Activated T-cell treated with anti-CD3 and anti-CD28 coated beads for 4 hours (primary cell): ENCODE measurements at places on chromosomes 4 and X.

DNA sequence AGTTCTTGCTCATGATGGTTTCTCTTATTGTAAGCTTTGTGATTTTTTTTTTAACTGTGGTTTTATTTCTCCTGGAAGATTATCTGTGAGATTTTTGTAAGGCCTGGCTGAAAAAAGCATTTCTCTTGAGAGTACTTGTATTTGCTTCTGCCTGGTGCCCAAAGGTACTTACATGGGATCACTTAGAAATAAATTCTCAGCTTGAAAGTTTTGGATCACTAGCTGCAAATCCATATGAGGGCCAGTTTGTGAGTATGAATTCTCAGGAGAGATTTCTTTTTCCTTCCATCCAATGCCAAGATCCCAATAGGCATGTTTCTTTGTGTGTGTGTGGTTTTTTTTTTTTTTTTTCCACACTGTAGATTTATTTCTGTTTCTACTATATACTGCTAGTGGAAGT, 1884.7 kb upstream of the PCDH7 start:
- DNase-seq: no peak

- DNase-seq: no peak
These were observed 88.0 kb downstream of the ARSF start for GRCh38 chrX:3129256-3129655.

DNA sequence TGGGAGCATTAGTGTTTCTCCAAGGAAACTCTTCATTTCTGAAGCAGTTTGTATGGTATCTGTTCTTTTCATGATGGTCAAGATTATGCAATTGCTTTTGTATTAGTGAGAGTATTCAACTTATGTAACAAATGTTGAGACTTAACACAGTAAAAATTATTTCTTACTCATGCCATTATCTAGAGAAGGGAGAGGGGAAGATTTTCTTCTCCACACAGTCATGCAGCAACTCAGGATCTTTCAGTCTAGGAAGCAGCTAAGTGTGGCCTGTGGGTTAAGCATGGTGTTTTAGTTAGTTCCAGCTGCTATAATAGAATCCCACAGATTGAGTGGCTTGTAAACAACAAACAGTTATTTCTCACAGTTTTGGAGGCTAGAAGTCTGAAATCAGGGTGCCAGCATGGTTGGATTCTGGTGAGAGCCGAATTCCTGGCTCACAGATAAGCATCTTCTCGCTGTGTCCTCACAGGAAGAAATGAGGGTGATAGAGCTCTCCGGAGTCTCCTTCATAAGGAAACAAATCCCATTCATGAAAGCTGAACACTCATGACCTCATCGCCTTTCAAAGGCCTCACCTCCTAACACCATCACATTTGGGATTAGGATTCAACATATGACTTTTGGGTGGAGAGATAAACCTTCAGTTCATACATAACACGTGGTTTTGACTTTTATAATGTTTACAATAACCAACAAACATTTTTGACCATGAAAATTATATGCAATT, 101.2 kb downstream of the FRMPD4 start:
- no peak for DNase-seq

DNA sequence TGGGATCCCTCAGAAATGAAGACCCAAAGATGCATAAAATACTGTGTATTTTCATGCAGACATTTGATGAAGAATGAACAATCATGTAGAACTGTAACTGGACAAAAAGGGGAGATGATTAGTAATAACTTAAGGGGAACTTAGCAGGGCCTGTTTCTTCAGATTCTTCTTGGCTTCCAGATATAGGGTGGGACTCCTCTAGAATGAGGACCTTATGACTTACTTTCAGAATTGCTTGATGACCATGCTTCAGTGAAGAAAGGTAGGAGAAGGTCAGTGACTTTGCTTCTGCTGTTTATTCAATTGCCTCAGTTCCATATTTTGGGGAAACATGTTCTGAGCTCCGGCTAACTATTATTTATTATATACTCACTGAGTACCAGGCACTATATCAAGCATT, 580.8 kb downstream of the CENPC start:
- no peak for DNase-seq

- no peak for DNase-seq
These were observed 219.8 kb downstream of the OR13H1 start for GRCh38 chrX:131763674-131764073.

DNA sequence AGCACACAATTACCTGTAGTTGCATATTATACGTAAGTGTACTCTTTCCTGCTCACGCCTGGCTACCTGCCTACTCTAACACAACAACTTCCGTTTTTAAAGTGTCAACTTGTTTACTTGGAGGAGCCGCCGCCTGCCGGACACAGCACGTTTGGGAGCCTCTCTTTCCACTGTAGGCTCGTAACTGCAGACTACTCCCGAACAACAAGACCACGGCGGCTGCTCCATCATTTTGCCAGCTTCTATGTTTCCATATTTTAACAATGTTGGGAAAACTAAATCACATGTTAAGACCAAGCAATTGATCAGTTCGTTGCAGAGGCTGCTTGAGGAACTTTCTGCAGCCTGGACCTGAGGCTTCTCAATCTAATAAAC, 841 bp downstream of the MTNR1A start:
- DNase-seq: no peak

GRCh38 chrX:48753708-48754228, 7.8 kb upstream of the GLOD5 start:
- no peak for DNase-seq

GRCh38 chr4:110224812-110225211, 26.4 kb upstream of the ELOVL6 start:
- DNase-seq: no peak

DNA sequence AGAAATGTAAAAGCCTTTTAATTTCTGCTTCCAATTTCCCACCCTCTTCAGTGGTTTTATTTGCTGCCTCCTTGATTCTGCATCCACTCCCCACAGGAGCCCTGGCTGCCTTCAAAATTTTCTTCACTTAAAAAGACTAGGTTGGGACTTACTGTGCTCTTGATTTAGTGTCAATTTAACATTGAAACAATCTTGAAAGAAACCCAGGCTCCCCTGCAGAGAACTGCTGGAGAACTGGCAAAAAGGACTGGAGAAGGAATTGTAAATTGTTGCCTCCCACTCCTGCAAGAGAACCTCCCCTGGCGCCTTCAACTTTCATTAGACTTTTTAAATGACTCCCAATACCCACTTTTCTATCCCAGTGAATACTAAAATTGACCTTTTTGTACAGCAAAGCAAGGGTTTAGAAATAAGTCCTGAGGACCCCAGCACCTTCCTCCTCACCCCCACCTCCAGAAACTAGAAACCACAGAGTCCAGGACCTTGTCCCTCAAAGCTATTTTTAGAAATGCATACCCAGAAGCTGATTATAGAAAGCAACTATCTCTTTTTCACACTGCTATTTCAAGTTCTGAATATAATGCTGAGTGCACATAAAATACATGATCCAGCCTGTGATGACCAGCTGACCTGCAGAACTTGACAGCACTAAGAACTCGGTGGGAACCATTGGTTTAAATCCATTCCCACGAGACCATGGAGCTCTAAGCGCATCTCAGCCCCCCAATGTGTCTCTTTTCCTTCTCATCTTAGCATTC, 155.5 kb downstream of the INPP4B start:
- no peak for DNase-seq

DNA sequence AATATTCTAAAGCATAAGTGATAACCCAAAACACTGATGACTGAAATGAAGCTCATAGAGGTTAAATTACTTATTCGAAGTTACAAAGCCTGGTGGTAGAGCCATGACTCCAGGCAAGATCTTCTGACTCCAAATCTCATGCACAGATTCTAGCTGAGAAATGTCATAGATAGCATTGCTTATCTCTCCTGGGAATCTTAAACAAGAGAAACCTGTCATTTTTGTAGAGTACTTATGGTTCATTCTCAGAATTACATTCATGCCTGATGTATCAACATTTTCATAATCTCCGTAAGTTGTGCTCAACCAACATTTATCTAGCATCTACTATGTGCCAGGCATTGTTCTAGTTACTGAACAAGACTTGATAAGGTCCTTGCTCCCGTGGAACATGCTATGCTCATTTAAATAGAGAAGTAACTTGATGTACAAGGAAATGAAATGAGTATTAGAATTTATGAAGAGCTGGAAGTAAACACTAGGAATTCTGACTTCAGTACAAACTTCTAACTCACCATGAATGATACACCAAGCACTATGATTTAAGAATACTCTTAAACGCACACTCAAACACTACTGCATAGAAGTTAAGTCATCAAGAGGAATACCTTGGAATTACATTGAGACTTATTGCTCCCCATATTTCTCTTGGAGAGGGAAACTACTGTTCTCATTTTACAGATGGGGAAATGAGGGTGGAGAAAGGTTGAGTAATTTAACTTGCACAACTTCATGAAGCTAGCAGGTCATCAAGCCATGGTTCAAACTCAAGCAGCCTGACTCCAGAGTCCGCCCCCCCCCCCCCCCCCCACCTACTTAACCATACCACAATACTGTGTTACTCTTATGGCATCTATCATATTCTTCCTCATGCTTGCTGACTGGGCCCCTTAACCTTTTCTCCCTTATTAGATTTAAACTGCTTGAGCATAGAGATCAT, 45.4 kb downstream of the MBNL3 start:
- DNase-seq: no peak

DNA sequence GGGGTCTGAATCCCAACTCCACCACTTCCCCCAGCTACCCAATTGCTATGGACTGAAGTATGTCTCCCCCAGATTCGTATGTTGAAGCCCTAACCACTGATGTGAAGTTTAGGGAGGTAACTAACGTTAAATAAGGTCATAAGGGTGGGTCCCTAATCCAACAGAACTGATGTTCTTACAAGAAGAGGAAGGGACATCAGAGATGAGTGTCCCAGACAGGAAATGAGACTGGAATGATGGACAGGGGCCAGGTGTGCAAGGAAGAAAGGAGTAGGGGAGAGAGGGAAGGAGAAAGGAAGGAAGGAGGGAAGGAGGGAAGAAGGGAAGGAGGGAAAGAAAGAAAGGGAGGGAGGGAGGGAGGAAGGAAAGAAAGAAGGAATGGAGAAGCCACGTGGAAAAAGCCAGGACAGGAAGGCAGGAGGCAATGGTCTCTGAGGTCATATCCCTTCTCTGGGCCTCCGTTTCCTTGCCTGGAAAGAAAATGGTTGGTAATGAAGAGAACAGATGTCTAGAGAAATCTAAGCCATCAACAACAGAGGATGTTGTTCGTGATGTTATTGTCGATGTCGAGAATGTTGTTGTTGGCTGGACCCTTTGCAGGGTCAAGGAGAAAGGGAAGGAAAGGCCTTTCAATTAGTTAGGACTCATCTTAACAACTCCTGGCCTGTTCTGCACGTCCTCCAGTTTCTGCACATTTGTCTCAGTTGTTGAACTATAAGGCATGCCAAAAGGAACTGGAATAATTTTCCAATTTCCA, 59.0 kb upstream of the FGFBP2 start:
- no peak for DNase-seq

- no peak for DNase-seq
These were observed 106.5 kb upstream of the ANK2 start for GRCh38 chr4:112942997-112943396.

- no peak for DNase-seq
These were observed 7.2 kb downstream of the ZFP42 start for GRCh38 chr4:188002751-188003150.

- DNase-seq: no peak
These were observed 67.0 kb downstream of the SLC7A11 start for GRCh38 chr4:138174981-138175794.
